ENCODE measurements at places on chromosomes 11 and 22.

GRCh38 chr22:36293606-36294292, 40.8 kb downstream of the APOL1 start:
- DNase-seq = no peak

DNA sequence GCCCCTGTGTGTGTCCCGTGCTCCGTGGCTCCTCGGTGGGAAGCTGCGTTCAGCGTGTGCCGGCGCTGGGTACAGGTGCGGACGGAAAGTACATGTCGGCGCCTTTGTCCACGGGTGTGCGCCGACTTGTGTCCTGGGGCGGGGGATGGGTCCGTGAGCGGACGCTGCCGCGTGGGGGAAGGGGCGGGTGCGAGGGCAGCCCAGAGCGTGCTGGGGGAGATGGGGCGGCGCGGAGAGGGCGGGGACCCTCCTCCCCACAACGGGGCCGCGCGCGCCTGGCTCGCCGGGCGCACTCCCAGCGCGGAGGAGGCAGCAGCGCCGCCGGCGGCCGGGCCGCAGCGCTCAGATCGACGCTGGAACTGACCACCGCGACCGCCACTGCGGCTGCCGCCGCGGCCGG, 33.6 kb upstream of the RELT start:
- DNase-seq = no peak

GRCh38 chr11:26944866-26945664, 48.8 kb upstream of the FIBIN start:
- DNase-seq = no peak

DNA sequence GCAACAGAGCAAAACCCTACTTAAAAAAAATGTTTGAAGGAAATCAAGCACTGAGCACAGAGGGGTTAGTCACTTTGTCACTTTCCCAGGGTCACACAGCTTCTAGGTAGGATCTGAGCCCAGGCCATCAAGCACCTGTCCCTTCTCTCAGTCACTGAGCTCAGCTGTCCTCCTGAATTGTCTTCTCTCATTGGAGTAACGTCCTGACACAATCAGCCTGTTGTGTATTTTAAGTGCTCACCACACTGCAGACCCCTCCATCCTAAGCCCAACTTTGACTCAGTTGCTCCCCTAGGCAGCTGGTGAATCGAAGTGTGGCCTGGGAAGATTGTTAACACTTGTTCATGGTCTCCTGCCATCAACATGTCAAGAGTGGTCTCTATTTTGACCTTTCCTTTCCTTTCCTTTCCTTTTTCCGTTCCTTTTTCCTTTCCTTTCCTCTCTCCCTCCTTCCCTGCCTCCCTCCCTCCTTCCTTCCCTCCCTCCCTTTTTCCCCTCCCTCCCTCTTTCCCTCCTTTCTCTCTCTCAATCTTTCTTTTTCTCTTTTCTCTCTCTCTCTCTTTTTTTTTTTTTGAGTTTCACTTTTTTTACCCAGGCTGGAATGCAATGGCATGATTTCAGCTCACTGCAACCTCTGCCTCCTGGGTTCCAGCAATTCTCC, 76.1 kb downstream of the PIWIL3 start:
- DNase-seq = no peak

- DNase-seq = no peak
Measured at GRCh38 chr22:43174941-43175531, 11.9 kb downstream of the TTLL12 start.

- DNase-seq = peak; percentile 41
Measured at GRCh38 chr11:19259487-19260345, 19.0 kb upstream of the E2F8 start.

DNA sequence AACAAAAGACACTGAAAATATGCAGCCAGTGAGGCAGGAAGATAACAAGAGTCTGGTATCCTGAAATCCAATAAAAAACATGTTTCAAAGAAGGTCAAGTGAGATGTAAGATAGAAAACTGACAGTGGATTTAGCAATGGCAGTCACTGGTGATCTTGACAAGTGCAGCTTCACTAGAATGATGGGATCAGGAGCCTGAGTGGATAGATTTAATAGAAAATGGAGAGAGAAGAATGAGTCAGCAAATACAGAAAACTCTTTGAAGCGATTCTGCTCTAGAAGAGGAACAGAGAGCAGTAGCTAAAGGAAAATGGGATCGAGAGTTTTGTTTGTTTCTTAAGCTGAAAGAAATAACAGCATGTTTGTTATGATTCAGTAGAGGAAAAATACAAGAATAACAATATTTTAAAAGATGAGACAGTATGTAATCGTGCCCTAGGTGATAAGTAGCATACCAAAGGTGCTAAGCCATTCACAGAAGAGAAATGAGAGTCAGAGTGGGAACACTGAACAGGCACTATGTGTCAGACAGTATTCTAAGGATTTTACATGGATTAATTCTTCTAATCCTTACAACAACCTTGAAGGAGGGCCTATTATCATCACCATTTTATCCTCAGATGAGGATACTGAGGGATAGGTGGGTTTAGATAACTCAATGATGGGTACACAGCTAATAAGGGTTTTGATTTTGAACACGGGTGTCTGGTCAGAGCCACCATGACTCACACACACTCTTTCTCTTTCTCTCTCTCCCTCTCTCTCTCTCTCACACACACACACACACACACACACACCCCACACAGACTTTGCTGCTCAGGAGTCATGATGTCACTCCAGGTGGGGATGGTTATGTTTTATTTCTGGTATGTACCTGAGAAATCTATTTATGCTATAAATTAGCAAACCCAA, 36.3 kb downstream of the MRE11 start:
- no peak for DNase-seq

GRCh38 chr22:24146791-24147353, 34.4 kb upstream of the SUSD2 start:
- no peak for DNase-seq

DNA sequence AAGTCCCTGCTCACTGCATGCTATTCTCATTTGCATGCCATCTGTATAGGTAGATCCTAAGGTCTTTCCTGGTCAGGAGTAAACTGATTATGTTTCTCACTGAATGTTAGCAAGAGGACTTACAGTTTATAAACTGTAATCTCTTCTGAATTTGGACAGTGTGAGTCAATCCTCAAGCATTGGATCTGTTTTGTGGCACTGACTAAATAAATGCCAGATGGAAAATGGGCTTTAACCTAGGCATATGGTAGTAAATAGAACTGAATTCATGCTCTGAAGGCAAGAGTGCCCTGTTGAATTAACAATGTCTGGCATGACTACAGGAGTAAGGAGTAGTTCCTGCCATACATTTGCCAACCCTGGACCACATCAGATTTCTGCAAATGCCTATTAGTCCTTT, 11.4 kb downstream of the FAM181B start:
- DNase-seq = no peak

DNA sequence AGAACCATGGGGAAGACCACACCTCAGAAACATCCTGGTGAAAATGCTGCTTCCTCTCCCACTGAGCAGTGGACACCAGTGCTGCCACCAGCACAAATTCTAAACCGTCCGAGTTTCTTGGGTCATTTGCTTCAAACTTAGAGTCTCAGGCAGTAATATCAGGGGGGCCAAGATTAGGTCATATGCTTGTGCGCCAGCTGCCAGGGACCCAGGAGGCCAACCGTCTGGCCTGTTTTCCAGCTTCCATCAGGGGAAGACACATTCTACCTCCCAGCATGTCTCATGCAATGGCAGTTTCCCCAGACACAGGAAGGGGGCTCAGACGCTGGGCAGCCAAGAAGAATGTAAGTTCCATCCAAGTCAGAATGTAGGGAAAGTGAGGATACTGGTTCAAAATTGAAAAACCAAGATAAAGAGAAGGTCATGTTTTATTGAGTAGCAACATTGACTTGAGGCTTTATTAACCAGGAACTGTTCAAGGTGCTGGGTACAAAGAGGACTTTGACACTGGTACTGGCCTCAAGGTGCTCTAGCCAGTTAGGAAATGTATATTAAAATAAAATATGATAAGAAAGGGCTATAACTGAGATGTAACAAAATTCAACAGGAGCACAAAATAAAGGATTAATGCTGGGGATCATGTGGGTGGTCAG, 59.7 kb upstream of the EED start:
- DNase-seq = no peak

DNA sequence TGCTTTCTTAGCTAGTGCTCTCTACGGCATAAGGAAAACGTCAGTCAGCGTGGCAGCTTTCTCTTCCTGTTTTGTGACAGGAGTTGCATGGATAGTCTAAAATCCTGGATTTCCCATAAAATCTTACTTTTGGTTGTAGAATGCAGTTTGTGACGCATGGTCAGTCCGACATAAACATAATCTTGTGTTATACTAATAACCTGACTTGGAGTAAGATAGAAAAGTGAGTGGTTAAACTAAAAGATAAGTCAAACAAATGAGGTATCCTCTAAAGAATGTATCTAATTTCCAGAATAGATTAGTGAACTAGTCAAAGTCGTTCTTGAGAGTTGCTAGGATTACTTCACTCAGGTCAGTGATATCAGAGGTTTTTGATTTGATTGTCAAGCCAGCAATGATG, 157.6 kb downstream of the PGR start:
- DNase-seq = no peak

DNA sequence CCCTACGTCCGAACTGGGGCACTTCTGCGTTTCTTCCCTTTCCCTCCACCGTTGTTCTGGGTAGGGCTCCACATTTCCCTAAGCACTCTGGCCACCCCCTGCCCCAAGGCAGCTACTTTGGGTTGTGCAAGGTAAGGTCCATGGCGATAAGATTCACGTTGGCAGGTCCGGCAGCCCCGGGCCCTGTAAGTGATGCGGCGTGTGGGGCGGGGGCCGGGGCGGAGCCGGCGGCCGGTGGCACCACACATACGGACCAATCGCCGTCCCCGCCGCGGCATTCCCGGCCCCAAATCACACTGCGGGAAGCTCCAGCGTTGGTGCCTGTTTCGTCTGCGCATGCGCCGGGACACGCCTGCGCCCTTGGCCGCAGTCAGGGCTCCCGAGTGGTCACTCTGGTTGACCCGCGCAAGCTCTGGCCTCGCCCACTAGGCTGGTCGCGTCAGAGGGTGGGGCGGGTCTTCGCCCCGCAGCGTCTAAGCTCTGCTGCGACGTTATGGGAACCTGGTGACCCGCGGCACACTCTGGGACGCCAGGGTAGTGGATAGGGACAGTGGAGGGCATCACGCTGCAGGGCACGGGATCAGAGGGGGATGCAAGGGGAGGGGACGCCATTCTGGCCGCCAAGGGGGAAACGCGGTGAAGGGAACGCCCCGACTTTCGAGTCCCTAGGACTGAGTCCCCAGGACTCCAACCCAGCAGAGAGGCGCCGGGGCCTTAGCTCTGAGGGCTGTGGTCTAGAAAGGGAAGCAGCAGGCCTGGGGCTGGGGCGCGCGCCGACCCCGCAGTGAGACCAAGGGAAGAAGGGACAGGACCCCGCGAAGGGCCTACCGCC, 1.6 kb downstream of the FADS1 start:
- peak; percentile 87 for DNase-seq

GRCh38 chr22:38872172-38872830, at the start of gene CBX6:
CBX6 (minus strand) TSS chr22:38872216; CDS start chr22:38872190, 26 bp downstream.
- peak; percentile 90 for DNase-seq

- DNase-seq = no peak
Measured at GRCh38 chr11:9139628-9140357, 48.4 kb upstream of the SCUBE2 start.

DNA sequence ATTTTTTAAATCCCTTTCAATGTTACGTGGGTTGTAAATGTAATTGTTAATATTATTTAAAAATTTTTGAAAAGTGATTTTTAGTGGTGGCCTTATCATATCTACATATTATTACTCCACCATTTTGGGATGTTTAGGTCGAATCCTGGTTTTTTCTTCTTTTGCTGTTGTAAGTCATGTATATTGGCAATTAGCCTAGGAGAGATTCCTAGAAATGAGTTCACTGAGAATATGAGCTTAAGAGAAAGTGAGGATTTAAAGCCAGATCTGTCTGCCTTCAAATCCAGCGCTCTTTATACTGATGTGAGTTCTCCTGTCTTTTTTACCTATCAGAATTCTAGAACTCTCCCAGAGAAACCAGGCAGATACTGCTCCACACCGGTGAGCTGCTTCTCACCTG, 56.1 kb downstream of the PTPRJ start:
- DNase-seq = no peak

- DNase-seq = no peak
Measured at GRCh38 chr11:83158357-83158786, 1.4 kb downstream of the PCF11 start.

- no peak for DNase-seq
Measured at GRCh38 chr22:50160947-50161346, 9.6 kb upstream of the PANX2 start.

- DNase-seq = no peak
Measured at GRCh38 chr11:2883979-2884815, 1.4 kb downstream of the CDKN1C start.

DNA sequence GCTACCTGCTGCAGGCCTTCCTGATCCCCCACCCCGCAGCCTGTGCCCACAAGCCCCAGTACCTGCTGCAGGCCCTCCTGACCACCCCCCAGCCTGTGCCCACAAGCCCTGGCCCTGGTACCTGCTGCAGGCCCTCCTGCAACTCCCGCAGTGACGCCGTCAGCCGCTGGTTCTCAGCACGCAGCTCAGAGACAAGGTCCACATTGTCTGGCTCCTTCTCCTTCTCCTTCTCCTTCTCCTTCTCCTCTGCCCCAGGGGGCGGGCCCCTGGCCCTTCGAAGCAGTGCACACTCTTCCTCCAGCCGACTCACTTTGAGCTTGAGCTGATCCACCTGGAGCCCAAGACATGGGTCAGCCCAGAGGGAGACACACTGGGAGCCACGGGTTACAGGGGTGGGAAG, 9.1 kb downstream of the CARD10 start:
- no peak for DNase-seq

GRCh38 chr11:9516113-9516512, 55.3 kb downstream of the ZNF143 start:
- DNase-seq = no peak

DNA sequence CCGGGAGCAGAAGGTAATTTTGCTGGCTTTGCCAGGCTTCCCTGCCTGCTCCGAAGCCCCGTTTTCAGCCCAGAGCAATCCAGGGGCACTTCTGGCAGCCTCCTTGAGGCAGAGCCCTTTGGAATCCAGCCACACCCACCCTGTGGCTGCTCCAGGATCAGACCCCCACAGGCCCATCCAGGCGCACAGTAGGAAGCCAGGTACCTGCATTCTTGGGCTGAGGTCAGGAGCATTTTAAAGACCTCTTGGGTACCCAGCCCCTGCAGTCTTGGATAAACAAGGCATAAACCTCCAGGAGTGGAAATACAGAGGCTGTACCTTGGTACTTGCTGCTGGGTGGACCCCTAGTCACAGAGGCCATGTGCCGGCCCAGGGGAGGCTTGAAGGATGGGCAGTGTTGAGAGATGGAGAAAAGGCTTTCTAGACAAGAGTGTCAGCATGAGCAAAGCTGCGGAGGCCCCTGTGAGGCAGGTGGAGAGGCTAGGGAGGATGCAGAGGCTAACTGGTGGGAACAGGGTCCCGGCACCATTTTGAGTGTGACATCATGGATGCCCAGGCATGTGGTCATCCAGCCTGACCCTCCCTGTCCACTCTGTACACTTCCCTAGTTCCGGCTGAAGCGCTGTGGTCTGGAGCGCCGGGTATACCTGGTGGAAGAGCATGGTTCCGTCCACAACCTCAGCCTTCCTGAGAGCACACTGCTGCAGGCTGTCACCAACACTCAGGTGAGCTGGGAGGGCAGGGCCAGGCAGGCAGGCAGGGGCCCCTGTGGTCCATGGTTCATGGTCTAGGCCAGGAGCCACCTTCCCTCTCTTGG, 3.9 kb downstream of the MUS81 start:
- no peak for DNase-seq

GRCh38 chr11:45546366-45546765, 119.1 kb downstream of the CHST1 start:
- no peak for DNase-seq

- no peak for DNase-seq
Measured at GRCh38 chr11:62400760-62401159, 18.1 kb upstream of the SCGB1A1 start.
